ENCODE measurements at places on chromosomes 12 and 14.

GRCh38 chr12:19885093-19885812 is 446.0 kb downstream of the AEBP2 start:
- no peak for DNase-seq

DNA sequence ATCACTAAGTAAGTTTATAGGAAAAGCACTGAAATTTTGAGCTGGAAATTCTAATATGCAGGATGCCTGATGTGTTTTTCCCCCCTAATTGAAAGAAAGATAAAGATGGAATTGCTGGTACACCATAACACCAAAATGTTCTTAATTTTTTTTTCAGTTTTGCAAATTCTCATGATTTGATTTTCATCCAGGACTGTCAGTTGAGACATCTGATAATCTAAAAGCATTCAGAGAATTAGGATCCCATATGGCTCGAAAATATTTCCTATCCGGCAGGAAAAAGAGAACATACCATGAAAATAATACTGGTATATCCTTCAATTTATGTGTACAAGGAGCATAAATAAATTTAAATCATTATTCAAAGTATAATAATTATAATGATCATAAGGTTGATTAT is 452.1 kb downstream of the APAF1 start:
- DNase-seq = no peak

- DNase-seq = no peak
Measured at GRCh38 chr12:60070552-60070951, 474.7 kb downstream of the SLC16A7 start.

GRCh38 chr12:5177096-5177495 is 133.4 kb downstream of the KCNA5 start:
- DNase-seq = no peak

- DNase-seq = no peak
Measured at GRCh38 chr14:28821993-28822392, 55.4 kb downstream of the FOXG1 start.

DNA sequence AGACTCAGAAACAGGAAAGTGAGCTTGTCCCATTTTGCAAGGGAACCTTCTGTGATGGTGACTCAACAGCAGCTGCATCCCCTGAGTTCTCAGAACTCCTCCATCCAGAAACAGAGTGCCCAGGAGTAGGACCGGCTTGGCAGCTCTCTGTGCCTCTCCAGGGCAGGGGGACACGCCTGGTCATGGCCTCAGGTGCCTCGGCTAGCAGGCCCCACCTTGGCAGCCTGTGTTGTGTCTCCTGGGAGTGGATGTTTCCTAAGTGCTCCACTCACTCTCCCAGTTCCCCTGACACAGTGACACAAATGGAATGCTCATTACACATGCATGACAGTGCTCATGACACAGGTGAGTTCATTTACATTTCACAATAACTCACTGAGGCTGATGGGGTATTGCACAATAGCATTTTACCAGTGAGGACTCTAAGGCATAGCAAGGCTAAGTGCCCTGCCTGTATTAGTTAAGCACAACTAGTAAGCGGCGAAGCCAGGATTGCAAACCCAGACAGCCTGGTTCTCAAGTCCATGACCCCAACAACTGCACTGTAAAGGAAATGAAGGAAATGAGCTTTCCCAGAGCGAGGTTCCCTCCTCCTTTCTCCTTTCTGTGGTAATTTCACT is 47.4 kb downstream of the CALM1 start:
- no peak for DNase-seq

DNA sequence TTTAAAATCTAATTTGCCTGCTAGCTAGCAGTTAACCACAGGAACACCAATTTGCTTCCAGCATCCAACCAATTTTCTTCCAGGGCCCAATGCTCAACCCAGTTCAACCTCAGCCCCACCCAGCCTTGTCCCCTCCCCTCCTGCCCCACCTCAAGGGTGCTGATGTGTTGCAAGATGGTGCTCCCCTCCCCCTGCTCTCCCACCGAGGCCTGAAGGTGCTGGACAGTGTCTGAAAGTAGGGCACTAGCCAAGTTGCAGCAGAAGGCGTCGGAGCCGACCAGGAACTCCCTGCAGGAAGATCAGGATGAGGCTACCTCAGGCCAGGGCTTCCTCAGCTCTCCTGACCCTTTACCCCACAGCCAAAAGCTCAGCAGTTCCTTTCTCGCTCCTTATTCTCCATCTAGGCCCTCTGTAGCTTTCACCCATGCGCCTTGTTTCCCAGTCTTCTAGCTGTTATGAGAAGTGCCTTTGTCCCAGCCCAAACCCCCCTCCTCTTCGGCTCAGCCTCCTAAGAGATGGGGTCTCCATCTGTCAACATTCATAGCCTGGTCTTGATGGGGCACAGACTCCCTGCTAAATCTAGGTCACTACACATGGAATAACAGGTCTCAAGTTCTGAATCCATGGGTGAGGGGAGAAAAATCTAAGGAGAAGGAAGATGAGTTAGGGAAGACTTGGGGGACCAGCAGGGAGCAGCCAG is 3.6 kb downstream of the STAT6 start:
- DNase-seq = no peak

GRCh38 chr12:69345742-69346141 is 2.4 kb upstream of the LYZ start:
- peak; percentile 7 for DNase-seq

- DNase-seq = no peak
Measured at GRCh38 chr14:96214793-96215192, 10.2 kb downstream of the BDKRB2 start.

- no peak for DNase-seq
Measured at GRCh38 chr12:46100551-46101484, 110.4 kb upstream of the SCAF11 start.

DNA sequence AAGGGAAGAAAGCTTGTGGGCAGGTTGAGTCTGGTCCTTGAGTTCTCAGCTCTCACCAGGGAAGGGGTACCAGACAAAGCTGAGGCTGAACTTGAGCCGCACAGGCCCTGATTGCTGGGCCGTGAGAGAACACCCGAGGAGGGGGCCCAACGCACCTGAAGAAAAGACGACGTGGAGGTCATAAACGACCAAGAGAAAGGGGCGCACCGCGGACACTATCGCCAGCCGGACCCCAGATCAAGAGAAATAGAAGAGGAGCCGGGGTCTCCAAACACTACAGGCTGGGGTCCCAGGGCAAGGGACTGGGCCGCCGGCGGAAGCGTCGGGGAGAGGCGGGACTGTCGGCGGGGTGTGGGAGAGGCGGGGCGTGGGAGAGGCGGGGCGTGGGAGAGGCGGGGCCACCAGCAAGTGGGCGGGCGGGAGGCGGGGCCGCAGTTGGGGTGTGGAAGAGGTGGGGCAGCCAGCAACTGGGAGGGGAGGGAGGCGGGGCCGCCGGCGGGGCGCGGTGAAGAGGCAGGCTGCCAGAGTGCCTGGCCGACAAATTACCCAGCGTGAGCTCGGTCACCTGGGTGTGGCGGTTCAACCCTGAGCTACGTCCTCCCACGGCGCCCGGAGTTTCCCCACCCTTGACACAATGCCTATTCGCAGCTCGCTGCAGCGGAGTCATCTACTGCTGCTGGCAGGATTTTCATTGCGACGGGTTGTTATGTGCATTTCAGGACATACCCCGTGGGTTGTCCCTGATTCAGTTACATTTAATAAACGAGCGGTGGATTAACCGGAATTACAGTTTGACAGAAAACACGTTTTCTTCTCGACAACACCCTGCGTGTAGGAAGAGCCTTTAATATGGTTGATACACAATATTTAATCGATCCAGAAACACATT is 15.5 kb upstream of the NEMF start:
- peak; percentile 97 for DNase-seq

GRCh38 chr12:130523863-130524614 is 186.4 kb downstream of the PIWIL1 start:
- DNase-seq = no peak

- DNase-seq = no peak
Measured at GRCh38 chr12:14621826-14622225, 54.1 kb upstream of the PLBD1 start.

GRCh38 chr14:34707722-34708121 is 6.7 kb downstream of the CFL2 start:
- DNase-seq = no peak
